Upper lobe of left lung (tissue), 6 donors: ENCODE measurements at places on chromosomes 13 and 19. TPM values are rescaled to one million over a fixed set of nuclear protein-coding genes. Genes with fewer than 3 reads are reported as not detected.
A peak's percentile ranks its signal among the peaks of the same experiment; 100 is the strongest.

DNA sequence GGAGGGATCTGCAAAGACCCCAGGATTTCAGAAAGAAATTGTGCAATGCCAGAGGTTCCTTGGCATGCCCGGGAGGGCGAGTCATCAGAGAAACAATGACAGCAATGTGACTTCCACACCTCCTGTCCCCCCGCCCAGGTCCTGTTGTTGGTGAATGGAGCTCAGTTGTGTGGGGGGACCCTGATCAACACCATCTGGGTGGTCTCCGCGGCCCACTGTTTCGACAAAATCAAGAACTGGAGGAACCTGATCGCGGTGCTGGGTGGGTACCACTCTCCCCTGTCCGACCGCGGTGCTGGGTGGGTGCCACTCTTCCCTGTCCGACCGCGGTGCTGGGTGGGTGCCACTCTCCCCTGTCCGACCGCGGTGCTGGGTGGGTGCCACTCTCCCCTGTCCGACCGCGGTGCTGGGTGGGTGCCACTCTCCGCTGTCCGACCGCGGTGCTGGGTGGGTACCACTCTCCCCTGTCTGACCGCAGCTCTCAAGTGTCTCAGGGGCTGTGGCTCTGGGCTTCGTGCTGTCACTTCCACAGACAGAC lies 5.2 kb upstream of the F10 start:
- DNase-seq = peak; percentile 67

The ZNF587 gene
- 21.3 TPM for total RNA-seq

The ATP11A gene
- total RNA-seq = 266 TPM

The ZNF780B gene
- total RNA-seq = 50.3 TPM

GRCh38 chr13:77345150-77345780 lies 18.4 kb upstream of the MYCBP2 start:
- no peak for DNase-seq

GRCh38 chr19:56080669-56081401 lies 40.3 kb downstream of the ZNF787 start:
- DNase-seq = peak; percentile 83

The MEIS3 gene
- 7.1 TPM for total RNA-seq

DNA sequence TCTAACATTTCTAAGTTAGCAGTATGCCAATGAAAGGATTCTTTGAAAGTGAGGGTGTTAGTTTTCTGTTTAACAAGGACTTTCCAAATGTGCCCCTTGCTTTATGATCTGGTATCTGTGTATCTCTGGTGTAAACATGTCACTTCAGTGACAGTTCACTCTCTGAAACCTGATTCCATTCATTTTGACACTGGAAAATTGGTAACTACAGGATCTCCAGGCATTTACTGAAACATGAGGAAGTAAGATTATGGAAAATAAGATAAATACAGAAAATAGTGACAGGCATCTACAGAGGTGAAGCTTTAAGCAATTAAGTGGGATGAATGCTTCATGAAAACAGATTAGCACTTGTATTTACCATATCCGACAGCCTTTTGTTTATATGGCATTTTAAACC lies 101.6 kb upstream of the MYO16 start:
- DNase-seq = no peak

DNA sequence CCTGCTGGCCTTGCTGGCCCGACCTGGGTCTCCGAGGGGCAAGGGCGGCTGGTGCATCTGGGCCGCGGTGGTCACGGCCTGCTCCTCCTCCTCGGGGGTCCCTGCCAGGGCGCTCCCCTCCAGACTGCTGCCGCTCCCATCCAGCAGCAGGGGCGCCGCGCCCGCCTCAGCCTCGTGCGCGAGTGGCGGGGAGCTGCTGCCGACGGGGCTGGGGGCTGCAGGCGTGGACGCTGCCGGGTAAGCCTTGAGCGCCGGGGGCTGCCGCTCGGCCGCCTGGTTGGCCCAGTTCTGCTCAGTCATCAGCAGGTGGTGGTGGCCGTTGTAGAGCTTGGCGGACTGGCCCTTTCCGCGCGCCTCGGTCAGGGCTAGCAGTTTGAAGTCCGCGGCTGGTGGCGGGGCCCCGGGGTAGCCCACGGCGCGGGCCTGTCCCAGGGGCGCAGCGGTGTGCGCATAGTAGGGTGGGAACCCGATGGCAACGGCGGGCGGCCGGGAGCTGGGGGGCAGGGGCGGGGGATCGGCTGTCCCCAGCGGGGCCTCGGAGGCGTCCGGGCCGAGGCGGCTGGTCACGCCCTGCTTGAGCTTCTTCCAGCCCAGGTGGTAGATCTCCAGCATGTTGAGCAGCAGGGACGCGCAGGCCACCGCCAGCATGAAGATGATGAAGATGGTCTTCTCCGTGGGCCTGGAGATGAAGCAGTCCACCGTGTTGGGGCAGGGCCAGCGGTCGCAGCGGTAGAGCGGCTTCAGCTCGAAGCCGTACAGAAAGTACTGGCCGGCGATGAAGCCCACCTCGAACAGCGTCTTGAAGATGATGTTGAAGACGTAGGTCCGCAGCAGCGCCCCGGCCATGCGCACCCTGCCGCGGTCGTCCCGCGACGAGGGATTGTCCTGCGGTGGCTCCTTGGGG lies 18.6 kb downstream of the GJA3 start:
- no peak for DNase-seq

DNA sequence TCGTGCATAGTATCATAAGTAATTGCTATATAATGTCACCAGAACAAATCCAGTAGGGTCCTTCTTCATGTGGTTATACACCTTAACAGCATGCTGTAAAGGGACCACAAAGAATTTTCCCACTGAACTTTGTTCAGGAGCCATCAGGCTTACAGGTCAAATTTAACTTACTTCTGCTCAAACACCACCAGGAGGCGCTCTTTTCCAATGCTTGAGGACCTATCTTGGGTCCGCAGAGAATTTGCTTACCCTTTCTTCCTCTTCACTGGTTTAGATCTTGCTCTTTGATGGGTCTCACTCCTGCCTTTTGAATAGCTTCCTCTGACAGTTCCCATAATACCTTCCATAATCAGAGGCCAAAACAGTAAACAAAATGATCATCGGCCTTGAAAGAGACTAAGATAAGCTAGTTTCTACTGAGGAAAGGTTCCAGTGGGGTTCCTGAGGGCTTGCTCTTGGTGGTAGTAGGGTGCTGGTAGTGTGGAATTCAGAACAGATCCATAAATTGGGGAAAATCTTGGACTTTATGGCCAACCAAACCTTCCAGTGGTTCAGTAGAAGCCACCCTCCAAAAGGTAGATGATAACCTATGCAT lies 37.4 kb downstream of the SCGB2B2 start:
- DNase-seq = peak; percentile 54

DNA sequence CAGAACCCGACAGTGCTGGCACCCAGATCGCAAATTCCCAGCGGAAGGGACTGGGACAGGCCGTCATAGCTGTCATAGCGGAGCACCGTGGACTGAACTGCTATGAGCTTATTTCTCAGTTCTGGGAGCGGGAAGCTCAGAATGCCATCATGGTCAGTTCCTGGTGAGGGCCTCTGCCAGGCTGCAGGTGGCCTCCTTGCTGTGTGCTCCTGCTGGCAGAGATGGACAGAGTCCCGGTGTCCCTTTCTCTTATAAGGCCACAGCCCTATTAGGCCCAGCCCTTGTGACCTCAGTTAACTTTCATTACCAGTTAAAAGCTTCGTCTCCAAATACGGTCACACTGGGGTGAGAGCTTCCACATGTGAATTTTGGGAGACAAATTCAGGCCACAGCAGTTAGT lies 4.6 kb downstream of the ZNF444 start:
- no peak for DNase-seq

The KLK2 gene
- total RNA-seq = not detected

DNA sequence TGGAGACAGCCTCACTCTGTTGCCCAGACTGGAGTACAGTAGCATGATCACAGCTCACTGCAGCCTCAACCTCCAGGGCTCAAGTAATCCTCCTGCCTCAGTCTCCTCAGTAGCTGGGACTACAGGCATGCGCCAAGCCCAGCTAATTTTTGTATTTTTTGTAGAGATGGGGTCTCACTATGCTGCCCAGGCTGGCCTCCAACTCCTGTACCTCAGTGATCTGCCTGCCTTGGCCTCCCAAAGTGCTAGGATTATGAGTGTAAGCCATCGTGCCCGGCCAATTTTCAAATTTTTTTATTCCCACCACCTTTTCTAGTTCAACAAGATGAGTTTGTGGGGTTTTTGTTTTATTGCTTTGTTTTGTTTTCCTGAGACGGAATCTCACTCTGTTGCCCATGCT lies 31.7 kb downstream of the XPO4 start:
- DNase-seq = no peak

The ALKBH6 gene
- total RNA-seq = 35.5 TPM

- DNase-seq = peak; percentile 22
These were observed 347.4 kb downstream of the LIG4 start for GRCh38 chr13:107867701-107868661.

DNA sequence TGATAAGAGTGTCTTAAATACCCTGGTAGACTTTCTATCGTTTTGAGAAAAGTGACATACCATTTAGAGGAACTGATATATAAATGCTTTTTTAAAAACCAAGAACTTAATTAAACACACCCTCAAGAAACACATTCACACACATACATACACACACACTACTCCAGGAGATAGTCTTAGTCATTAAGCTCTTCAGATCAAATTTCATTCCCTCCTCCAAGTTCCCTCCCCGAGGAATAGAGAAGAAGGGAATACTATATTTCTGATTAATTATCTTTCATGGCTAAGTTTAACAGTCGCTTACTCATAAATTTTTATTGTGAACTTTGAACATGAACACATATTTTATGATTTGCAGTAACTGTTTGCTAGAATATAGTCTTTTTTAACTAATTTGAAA lies 1109.5 kb downstream of the SLITRK1 start:
- DNase-seq = no peak

- no peak for DNase-seq
These were observed 1623.4 kb upstream of the PRR20A start for GRCh38 chr13:55517312-55517711.

GRCh38 chr13:52034616-52035226 lies 10.2 kb downstream of the UTP14C start:
- DNase-seq = no peak
